ENCODE measurements at places on chromosomes 11 and 22.

DNA sequence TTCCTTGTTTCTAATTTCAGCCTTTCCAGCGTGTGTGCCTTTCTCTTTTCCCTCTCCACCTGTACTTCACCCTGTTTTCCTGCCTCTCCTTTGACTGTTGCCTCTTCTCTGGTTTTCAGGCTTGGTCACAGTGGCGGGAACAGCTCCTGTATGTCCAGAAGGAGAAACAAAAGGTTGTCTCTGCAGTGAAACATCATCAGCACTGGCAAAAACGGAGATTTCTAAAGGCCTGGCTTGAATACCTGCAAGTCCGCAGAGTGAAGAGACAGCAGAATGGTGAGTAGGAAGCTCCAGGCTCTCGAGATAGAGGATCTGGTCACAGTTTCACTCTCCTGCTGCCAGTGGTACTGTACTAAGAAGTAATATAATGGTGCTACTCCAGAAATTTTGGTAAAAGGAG, 76.6 kb downstream of the SFI1 start:
- DNase-seq: no peak

DNA sequence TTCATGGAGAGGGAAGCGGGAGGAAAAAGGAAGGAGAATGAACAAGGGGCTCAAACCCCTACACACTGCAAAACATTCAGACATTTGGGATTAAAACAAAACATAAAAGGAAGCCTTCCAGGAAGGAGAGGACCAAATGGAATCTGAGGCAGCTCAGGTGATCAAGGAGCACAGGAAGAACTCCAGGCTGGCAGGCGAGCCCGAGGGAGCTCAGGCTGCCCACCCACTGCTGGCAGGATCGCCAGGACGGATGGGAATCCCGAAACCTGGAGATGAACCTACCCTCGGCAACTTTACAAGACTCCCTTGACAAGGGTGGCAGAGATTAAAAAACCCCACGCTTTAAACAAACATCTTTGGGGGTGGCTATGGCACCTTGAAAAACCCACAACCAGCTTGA, 5.0 kb upstream of the PYGM start:
- no peak for DNase-seq

DNA sequence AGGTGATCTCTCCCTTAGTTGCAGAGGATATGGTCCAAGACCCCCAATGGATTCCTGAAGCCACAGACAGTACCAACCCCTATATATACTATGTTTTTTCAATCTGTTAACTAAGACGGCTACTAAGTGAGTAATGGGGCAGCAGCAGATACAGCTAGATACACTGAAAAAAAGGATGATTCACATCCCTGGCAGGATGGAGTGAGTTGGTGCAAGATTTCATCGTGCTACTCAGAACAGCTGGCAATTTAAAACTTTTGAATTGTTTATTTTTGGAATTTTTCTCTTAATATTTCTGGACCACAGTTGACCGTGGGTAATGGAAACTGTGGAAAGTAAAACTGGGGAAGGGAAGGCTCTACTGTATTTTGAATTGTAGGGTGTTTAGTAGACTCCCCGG, 17.0 kb upstream of the TMEM218 start:
- no peak for DNase-seq

- no peak for DNase-seq
Measured at GRCh38 chr11:101169944-101170343, 40.3 kb upstream of the PGR start.

DNA sequence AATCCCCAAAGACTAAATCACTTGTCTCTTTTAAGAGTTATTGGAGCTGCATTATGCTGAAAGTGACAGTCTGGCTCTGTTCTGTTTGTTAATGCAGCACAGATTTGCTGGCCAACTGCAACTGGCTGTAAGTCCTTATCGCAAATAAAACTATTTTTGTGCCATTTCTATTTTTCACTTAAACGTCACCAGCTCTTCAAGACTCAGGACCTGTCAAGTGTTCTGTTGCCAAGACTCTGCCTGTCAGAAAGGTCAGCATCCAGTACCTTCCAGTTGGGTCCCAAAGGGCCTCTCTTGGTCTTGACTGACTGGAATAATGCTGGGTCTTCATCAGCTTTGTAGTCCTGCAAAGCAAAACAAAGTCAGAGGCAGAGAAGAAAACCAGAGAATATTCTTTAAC, 45.6 kb downstream of the PITPNB start:
- DNase-seq: no peak

GRCh38 chr11:41861838-41862237, 402.4 kb upstream of the LRRC4C start:
- no peak for DNase-seq

GRCh38 chr11:113174882-113175281, 139.5 kb upstream of the TTC12 start:
- no peak for DNase-seq

- DNase-seq: no peak
Measured at GRCh38 chr22:43320943-43321900, 21.9 kb downstream of the SCUBE1 start.

DNA sequence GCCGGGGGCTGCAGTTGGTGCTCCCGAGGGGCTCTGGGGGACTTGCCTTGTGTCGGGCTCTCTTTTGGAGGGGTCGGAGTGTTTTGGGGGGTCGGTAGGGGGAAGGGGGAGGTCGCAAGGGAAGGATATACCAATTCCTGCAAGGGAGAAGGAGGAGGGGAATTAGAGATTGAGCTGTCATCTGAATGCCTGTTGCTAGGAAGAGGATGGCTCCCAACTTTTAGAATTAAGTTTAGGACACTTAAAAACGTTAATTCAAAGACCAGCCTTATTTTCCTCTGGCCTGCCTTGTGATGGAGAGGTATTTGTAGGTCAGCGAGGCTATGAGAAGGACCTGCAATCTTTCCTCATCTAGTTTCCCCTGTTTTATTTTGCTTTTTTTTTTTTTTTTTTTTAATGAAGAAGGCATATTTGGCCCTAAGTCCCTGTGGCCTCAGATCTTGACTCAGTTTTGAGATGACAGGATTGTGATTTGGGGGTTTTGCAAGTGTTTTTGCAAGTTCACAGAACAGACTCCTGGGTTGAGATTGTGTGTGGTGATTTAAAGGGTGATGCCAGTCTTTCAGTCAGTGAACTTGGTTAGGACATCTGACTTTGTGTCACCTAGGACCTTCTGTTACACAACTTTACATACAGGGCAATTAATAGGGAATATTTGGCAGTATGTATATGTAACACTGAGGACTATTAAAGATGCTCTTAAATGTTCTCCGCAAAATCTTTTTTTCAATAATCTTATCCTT, 672 bp downstream of the TMEM135 start:
- no peak for DNase-seq

- no peak for DNase-seq
Measured at GRCh38 chr11:85810871-85811611, at the start of gene SYTL2. Gene SYTL2, minus strand, starts transcription at chr11:85811141. Its CDS starts 53,416 bp downstream, at chr11:85757725.

DNA sequence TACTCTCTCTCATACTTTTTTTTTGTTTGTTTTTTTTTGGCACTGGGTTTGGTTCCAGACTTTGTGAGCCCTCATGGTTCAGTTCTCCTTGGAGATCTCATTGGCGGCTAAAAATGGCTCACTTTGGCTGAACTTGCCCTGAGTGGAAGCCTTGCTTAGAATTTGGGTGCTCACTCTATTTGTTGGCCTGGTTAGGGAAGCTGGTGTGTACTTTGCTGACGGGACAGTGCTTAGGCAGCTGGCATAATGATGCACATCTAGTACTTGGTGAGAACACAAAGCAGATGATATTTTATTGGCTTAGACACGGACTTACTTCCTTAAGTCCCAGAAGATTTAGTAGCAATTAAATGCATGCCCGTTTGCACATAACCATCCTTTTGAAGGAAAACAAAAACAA, 66.5 kb upstream of the GRAMD1B start:
- no peak for DNase-seq

DNA sequence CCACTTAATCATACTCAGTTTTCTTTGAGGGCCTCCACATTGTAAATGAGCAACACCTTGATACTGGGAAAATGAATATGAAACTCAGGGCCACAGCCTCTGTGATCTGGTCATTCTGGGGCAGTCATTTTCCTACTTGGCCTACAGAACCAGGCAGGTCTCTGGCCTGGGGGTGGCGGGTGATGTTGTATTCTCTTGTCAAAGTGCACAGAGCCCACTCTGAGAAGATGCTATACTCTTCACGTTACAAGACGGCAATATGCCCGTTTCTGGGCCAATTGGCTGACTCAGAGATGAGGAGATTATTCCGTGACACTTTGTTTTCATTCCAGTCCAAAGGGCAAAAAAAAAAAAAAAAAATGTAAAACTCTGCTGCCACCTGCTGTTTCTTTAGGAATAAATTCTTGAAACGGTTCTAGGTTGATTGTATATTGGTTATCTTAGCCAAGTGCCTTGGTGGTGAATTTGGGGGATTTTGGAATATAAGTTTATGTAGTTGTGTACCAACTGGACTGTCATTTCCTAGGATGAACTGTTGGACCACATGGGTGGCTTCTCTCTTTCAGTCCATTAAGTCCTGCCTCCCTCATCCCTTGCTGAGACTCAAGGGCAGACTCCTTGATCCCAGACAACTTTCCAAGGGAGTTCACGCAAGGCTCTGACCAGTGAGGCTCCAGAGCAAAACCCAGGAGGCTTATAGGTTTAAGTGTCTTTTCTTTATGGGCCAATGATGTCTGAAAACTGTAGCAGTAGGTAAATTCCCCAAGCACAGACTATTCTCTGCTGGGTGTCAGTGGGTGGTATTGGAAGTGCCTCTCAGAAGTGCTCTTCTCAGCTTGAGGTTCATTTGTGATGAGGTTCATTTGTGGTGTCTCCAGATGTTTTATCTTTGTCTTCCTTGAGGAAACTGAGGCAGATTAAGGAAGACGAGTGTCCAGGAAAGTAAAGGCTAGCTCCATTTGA, 18.2 kb downstream of the ADM start:
- no peak for DNase-seq

GRCh38 chr11:75598264-75598663, 36.2 kb downstream of the SERPINH1 start:
- DNase-seq: no peak

DNA sequence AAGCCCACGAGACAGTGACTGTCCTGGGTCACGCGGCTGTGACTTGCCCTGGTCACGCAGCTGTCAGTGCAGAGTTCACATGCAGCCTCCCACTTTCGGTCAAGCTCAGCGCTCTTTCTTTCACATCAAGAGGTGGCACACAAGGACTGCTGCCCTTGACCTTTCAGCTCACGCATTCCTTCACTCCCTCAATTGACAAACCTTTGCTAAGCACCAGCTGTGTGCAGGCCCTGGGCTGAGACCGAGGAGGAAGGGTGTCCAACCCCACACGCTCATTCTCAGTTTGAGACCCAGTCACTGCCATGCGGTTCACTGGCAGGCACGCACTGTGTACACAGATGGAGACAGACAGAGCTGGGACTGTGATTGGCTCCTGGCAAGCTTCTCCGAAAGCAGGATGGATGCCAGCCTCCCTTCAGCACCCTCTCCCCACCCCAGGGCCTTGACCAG, 70.3 kb downstream of the SCUBE1 start:
- no peak for DNase-seq

DNA sequence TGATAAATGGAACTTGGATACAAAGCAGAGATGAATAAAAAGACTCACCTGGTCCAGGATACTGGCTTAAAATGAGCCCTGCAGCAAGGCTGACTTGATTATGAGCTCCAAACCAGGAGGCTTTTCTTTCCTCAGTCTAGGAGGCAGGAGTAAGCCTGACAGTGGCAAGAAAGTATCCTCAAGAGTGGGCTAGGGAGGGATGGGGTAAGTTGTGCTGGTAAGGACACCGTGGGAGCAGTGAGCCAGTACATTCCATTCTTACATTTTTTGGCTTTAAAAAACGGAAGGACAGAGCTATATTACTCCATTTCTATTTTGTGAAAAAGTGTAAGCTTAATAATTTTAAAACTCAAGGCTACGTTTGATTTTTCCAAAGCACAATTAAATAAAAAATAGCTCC, 187.1 kb upstream of the DDI1 start:
- no peak for DNase-seq

- no peak for DNase-seq
Measured at GRCh38 chr11:117220568-117220967, 11.3 kb downstream of the PCSK7 start.

GRCh38 chr22:24474221-24474620, 20.9 kb upstream of the UPB1 start:
- DNase-seq: no peak

DNA sequence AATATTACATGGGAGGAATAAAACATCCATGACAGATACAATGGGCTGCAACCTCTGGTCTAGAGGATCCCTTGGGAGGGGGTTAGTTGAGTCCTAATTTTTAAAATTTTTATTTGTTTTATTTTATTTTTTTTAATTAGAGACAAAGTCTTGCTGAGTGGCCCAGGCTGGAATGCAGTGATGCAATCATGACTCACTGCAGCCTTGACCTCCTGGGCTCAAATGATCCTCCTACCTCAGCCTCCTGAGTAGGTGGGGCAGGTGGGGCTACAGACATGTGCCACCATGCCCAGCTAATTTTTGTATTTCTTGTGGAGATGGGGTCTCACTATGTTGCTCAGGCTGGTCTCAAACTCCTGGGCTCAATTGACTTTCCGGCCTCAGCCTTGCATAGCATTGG, 43.1 kb downstream of the FDX1 start:
- DNase-seq: no peak

GRCh38 chr11:20397281-20397680, 9.8 kb downstream of the PRMT3 start:
- no peak for DNase-seq

- DNase-seq: no peak
Measured at GRCh38 chr11:40380835-40381234, 1078.6 kb downstream of the LRRC4C start.

- no peak for DNase-seq
Measured at GRCh38 chr11:120566176-120566575, 54.6 kb downstream of the GRIK4 start.

DNA sequence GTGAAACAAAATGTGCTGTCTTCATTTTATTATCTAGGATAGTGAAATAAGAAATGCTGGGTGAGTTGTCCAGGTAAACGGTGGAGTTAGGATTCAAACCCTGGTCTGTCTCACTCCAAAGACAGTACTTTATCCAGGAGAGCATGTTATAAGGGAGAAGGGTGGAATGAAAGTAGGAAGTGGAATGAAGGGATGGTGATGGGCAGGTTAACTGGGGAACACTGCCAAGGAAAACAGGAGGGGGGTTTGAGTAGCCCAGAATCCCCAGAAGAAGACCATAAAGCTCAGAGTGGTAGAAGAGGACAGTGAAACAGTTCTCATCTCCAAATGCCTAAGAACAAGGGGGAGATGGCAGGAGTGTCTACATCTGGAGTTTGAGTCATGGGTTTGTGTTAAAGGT, 169.0 kb downstream of the BARX2 start:
- no peak for DNase-seq

DNA sequence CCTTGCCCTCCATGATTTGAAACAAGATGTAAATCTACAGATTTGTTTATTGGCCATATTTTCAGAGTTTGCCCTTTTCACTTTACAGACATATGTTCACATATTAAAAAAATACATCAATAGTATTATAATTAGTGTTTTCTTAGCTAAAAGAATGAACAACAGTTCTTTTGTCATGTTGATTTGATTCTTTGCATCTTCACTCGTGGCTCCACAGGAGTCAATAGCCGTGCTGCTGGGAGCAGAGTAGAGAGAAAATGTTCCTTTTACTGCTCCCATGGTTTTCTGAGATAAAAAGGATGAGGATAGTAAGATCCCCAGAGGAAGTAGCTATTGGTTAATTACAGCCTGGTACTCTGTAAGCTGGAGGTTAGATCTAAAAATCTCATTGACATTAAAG, 151.2 kb downstream of the PGR start:
- no peak for DNase-seq
